ENCODE measurements at places on chromosomes 5 and 9. TPM values are rescaled to one million over a fixed set of nuclear protein-coding genes. Genes with fewer than 3 reads are reported as not detected.

GRCh38 chr9:77543131-77543822, 104.8 kb downstream of the GNA14 start:
- no peak for DNase-seq

Gene FIBCD1
- not detected for total RNA-seq

Gene NKD2
- 11.3 TPM for total RNA-seq

- no peak for DNase-seq
These were observed 257.9 kb downstream of the SGCD start for GRCh38 chr5:156584871-156585270.

Gene C9orf50
- total RNA-seq: not detected
